ENCODE measurements at places on chromosomes 7 and 10.

- DNase-seq, result no peak
These were observed 12.5 kb downstream of the CYP3A43 start for GRCh38 chr7:99840136-99840869.

DNA sequence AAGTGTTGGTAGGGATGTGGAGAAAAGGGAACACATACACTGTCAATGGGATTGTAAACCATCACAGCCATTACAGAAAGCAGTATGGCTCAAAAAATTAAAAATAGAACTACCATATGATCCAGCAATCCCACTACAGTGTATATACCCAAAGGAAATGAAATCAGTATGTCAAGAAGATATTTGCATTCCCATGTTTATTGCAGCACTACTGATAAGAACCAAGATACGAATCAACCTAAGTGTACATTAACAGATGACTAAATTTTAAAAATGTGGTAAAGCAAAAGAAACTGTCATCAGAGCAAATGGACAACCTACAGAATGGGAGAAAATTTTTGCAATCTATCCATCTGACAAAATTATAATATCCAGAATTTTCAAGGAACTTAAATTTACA, 290.4 kb downstream of the IPMK start:
- DNase-seq, result no peak

DNA sequence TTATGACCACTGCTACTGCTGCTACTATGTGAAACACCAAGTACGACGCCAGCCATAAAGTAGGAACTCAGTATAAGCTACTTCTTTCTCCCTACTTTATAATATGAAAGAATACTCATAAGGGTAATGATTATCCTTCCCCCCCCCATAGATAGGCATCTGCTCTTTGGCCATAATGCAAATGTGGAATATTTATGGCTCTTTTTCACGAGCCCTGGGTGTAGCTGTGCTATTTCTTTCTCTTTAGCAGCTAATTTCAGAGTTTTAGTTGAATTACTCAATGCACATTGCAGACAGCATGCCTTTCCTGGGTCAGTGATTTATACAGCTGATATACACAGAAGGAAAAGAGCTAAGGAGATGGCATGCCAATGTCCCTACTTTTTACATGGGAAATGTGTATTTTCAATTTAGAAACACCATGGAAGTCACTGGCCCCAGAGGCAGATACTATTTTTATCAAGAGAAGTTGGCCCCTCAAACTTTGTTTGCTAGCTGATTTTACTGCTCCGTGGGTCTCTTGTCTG, 234.1 kb upstream of the KIAA1217 start:
- DNase-seq, result no peak

DNA sequence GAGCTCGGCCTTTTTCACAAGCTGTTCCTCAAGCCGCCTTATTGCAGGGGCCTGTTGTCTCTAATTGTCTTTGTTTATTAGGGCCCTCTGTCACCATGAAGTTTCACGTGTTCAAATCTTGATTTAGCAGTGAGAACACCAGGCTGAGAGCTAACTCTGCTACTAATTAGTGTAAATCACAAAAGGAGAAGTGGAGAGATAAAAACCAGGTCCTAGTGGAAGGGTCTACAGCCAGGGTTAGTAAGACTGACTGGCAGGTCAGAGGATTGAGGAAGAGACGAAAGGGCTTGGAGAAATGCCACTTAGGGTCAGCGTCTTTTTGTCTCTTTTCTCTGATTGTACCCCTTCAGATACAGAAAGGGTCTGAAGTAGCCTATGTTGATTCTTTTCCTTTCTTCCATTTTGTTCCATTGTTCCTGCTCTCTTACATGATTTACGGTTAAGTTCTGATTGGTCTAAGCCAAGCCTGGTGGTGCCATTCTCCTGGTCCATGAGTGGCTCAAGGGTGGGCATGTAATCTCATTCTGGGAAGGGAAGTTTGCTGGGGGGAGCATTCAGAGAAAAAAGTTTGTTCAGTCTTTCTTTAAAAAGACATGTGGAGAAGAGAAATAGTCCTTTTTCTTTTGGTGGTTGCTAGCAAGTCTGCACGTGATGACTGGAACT, 21.3 kb downstream of the SSMEM1 start:
- no peak for DNase-seq

DNA sequence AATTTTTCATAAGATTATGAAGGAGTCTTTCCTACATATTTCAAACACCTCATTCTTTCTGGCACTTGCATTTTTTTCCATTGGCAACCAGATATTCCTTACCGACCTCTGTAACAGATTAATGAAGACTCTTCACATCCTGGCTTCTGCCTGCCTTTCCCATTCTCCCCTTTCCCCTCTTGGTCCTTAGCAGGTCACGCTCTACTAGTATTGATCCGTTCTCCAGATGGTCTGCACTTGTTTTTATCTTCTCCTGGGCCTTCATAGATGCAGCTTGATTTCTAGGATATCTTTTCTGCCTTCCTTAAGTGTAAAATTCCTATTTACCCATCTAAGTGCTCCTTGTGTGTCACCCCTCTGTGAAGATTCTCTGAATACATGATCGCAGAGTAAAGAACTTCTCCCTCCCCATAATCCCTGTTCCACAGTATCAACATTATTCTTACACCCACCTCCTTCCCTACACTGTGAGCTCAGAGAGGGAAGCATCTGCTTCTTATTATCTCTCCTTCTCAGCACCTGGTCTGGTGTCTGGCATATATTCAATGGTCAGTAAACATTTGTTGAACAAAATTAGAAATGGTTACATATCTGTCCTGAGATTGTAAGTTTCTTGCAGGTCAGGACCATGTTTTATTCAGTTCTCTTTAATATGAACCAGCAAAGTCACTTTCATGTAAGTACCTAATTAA, 654.2 kb downstream of the REEP3 start:
- DNase-seq, result no peak

DNA sequence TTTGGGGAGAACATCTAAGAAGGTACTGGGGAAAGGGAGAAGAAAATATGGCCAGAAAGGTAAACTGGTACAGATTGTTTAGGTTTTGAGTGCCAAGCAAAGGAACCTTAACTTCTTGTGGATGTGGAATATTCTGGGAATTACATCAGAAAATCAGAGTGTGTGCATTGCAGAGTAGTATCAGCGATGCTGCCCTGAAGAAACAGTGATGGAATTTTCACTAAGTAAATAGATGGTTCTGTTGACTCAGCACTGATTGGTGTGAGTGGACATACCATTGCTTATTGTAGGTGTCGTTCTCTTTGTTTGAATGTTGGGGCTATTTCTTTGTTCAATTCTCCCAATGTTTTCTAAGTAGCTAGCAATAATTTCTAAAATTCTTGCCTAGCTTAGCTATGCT, 24.4 kb upstream of the AKR1B1 start:
- DNase-seq, result no peak

GRCh38 chr7:150337179-150337578, 4.2 kb downstream of the RARRES2 start:
- no peak for DNase-seq

GRCh38 chr7:101154693-101155102, 422 bp downstream of the AP1S1 start:
- no peak for DNase-seq

DNA sequence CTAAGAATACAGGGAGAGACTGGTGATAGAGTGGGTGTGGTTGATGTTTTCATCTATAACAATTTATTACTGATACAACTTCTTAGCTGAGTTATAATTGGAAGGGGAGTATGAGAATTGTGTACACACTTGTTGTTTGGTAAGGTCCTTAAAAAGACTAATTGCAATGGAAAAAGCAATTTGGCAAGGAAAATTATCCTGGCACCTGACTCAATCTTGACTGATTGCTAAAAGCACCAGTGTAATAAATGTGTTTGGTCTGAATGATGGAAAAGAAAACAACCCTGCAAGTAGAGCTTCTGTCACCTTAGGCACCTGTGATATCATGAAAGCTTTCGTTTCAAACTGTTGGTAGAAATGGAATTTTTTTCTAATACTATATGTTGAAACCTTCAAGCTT, 6.7 kb upstream of the GSDME start:
- no peak for DNase-seq

- no peak for DNase-seq
These were observed 175.1 kb upstream of the ADCY1 start for GRCh38 chr7:45399069-45399468.

GRCh38 chr7:156875766-156876165, 17.2 kb downstream of the LMBR1 start:
- DNase-seq, result no peak

- DNase-seq, result no peak
These were observed 8.0 kb downstream of the VSIR start for GRCh38 chr10:71765176-71765904.

DNA sequence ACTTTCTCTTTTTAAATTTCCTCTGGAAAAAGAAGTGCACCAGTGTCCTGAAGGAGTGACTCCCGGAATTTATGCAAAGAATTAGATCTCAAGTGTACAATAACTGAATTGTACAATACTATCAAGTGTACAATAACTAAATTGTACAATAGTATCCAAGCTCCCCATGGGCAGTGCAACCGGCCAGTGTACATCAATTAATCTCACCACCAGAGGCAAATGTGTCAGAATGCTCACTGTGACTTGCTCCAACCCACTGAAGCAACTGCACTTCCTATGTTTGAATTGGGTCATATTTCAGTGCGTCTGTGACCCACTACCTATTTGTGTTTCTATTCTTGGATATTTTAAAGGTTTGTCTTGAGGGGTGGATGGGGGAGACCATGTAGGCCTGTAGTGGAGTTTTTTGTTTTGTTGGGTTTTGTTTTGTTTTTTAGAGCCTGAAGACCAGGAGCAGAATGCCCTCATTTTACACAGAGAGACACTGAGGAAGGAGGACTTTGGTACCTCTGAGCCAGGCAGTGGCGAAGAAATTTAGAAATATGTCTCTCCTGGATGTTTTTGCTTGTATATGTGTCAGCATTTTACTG, 78.5 kb upstream of the CTTNBP2 start:
- no peak for DNase-seq

DNA sequence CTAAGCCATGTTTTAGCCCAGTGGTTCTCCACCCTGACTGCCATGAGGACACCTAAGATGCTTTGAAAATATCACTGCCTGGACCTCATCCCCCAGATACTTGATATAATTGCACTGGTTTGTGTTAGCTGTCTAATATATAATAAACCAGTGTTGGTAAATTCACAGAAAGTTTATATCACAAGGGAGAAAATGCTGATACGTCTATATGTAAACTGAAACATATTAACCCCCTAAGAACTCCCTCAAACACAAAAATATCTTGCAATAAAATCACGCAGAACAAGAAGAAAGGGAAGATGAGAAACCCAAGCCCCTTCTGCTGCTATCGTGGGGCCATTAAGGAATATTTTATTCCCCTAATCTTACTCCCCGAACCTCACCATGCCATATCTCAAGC, 8.2 kb downstream of the IMMP2L start:
- DNase-seq, result no peak

- no peak for DNase-seq
These were observed at the start of gene CPA4 for GRCh38 chr7:130292682-130293257. Gene CPA4, plus strand, starts transcription at chr7:130293161. Its CDS starts 20 bp downstream, at chr7:130293181.

DNA sequence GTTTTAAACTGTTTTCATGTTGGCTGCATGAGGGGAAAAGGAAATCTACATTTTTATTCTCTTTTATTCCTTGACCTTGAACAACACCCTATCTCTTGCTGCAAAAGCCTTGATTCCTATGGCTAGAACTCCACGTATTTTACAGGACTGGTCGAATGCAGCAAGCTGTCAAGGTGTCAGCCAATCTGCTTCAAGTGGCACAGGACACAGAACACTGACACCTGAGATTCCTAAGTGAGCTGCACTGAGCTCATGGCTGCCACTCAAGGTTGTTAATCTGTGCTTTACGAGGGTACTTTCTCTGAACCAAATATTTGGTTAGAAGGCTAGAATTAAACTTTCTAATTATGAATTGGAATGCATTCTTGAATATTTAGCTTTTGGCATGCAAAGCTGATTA, 349.7 kb upstream of the COBL start:
- no peak for DNase-seq

GRCh38 chr10:112303528-112303927, 20.3 kb downstream of the TECTB start:
- no peak for DNase-seq

DNA sequence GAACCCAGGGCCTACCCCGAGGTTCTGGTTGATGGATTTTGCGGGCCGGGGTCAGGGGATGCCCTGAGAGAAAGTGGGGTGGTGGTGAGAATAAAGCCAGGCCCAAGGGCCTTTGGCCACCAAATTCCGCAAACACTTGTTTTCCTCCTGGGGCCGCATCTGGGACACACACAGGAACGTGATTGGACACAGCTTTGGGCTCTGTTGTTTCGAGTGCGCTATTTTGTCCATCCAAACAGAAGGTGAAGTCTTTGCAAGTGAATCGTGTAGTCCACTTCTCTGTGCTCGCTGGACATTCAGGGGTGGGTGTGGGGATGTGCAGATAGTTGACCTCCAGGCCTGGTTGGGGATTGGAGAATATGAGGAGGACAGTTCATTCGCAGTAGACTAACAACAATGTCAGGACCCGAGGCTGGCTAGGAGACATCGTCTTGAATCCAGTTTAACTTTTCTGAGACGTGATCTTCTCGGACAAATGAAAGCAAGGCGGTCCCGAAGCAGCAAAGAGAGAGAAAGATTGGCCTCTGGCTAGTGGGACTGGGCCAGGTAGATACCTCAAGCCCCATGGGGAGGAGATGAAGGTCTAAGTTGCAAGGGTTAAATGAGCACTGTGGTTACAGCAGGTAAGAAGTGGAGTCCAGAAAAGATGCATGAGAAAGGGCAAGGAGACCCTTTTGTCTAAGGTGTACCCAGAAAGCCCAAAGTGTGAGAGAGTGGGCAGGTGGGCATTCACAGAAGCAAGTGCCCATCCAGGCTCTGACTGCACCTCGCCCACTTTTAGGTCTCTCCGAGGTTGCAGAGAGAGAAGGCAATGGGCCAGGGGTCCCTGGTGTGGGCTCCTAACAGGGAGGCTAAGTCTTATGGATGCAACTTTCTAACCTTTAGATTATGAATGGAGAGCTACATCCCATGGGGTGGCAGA, 764 bp upstream of the FAM131B start:
- DNase-seq, result no peak

- DNase-seq, result no peak
These were observed 165.5 kb downstream of the ANK3 start for GRCh38 chr10:60224066-60224705.

DNA sequence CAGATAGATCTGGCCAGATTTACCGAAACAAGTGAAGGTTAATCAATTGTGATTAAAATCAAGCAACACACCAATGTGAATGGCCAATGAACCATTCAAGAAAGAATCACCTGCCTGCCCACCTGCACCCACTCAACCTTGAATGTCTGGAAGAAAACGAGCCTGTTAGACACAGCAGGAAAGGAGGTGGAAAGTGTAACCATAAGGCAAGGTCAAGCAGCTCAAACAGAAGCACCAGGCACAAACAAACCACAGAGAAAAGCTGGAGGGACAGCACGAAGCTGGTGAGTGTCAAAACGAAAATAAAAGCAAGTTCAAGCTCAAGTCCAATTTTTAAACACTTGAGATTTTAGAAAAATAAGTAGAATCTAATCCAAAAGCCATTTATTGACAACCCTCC, 64.9 kb downstream of the STEAP1B start:
- DNase-seq, result no peak

DNA sequence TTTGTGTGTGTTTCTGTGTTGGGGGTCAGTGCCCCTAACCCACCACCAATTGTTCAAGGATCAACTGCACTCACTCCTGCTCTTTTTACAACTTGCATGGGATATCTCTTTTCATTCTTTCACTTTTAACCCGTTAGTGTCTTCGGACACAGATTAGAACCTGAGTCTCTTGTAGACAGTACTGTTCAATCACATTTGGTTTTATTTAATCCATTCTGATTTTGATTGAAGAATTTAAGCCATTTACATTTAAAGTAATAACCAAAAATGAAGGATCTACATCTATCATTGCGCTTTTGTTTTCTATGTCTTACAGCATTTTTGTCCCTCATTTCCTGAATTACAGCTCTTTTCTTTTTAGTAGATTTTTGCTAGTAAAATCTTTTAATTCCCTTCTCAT, 43.6 kb downstream of the ZNF248 start:
- DNase-seq, result no peak

Data from stimulated activated CD8-positive, alpha-beta memory T cell treated with anti-CD3 and anti-CD28 coated beads, Interleukin-2, amount 100 ng/mL, for 48 hours (primary cell).